ENCODE measurements at places on chromosomes 16 and 17.

- no peak for DNase-seq
Observed at GRCh38 chr17:77593081-77593480, 365.4 kb upstream of the TNRC6C start.

- DNase-seq, result no peak
Observed at GRCh38 chr17:34024806-34025551, 230.1 kb upstream of the CCL2 start.

GRCh38 chr17:77723071-77723908 lies 235.2 kb upstream of the TNRC6C start:
- no peak for DNase-seq

DNA sequence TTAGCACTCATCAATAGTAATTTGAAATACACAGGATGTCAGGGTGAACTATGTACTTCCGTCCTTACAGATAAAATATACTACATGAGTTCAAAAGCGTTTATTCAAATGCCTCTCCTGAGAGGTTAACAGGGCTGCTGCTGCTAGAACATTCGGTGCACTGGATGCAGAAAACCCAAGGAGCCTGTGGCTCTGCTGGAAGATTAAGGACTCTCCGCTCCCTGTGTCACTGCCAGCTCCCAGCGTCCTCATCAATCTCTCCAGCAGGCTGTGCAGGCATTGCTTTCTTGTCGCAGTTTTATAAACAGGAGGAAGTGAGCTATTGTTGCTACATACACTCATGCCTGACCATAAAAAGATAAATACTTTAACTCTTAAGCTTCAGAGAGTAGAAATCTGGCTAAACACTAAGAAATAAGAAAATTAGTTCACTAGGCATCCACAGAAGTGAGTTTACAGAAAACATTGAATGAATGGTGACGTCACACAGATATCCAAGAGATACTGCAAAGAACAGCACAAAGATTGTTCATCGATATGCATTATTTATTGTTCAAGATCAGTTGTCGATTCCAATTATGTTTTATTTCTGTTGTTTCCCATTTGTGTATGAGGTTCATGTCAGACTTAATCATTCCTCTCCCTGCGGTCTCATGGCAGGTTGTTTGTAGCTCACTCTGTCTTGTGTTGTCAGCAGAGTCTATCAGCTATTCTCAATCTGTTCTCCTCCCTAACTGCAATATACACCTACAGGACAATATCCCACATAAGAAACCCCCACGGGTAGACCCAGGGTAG lies 127.9 kb upstream of the MON1B start:
- DNase-seq, result no peak

GRCh38 chr16:86517652-86518258 lies 7.4 kb downstream of the FOXF1 start:
- no peak for DNase-seq

- DNase-seq, result no peak
Observed at GRCh38 chr17:5950878-5951277, 119.3 kb upstream of the WSCD1 start.

GRCh38 chr17:46175891-46176290 lies 17.3 kb downstream of the KANSL1 start:
- no peak for DNase-seq

GRCh38 chr17:61412143-61412859 lies 12.7 kb downstream of the TBX2 start:
- peak; percentile 60 for DNase-seq

- DNase-seq, result peak; percentile 76
Observed at GRCh38 chr17:18182978-18183333, 672 bp upstream of the ALKBH5 start.

GRCh38 chr17:82613283-82614094 lies 34.8 kb downstream of the WDR45B start:
- no peak for DNase-seq

GRCh38 chr17:82559566-82560251 lies 40.2 kb downstream of the FOXK2 start:
- DNase-seq, result no peak

DNA sequence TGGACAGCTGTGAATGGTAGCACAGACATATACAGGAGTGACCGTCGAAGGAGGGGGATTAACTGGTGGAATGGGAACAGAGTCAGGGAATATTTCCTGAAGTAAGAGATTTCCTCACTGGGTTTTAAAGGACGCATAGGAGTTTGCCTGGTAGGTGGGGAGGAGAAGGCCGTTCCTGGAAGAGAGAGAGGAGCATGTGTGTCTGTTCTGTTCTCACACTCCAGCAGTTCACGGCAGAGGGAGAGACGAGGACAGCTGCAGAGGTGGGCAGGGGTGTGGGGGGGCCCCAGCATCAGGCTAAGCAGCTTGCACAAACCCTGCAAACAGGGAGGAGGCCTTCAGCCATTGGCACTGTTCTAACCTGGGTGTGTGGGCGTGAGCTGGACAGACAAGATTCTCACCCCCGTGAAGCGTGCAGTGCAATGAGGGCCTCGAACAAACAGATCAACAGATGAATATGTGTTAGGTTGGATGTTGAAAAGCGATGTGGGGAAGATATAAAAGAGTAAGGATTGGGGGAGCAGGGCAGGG lies 85.3 kb upstream of the GSE1 start:
- DNase-seq, result no peak

- no peak for DNase-seq
Observed at GRCh38 chr17:37016780-37017179, 68.0 kb downstream of the AATF start.

DNA sequence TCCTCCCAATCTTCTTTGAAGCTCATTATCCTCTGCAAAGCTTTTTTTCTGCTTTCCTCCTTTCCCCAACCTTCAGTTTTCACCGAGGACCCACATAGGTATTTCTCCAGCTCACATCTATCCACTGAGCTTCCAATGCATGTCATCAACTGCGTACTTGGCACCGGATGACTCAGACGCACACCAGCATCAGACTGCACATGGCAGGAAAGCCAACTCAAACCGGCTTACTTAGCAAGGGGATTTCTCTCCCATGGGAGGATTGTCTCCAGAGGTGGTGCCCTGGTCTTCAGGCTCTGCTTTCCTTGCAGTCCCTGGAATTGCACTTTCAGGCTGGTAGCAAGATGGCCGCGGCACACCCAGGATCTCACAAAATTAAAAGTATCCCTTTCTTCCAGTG lies 1.7 kb upstream of the AKTIP start:
- no peak for DNase-seq

DNA sequence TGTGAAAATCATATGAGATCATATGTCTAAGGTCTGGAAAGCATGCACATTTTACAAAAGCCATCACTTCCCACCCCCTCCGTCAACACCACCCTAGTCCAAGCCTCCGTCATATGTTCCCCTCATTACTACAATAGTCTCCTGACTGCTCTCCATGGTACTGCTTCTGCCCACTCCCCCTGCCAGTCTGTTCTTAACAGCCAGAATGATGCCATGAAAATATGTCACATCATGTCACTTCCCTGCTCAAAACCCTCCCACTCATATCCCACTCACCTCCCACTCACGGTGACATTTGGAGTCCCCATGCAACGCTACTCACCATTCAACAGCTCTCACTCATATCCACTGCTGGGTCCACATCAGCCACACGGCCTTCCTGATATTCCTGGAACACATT lies 432.3 kb downstream of the XYLT1 start:
- no peak for DNase-seq

DNA sequence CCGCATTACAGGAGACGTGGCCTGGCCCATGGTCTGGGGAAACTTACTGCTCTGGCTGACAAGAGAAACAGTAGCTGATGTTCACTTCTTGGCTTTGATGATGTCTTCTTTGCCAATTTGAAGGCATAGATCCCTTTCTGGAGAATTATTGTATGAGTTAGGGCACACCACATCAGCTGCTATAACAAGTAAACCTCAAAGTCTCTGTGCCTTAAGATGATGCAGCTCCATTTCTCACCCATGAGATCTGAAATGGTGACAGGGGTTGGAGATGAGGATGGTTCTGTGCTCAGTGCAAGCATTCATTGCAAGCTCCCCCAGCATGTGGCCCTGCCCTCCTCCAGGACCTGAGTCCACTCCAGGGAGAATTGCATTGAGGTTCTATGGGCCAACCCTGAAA lies 157.4 kb downstream of the IRX5 start:
- DNase-seq, result no peak

GRCh38 chr17:44820631-44821212 lies 9.4 kb downstream of the GJC1 start:
- no peak for DNase-seq

DNA sequence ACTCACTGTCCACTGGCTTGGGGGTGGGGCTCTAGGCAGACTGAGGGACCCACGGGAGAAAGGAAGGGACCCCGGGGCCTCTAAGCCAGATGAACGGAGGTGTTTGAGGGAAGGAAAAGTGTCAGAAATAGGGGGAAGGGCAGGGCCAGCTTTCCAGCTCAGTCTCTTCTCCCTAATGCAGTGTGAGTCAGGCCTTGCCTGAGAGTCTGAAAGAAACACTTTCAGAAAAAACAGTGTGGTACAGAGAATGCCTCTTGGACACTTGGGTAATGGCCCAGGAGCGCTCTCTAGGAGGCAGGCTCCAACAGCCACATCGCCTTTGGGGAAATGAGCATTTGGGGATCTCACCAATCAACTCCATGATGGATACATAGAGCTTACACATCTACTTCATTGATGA lies 46.9 kb downstream of the NDEL1 start:
- DNase-seq, result no peak

DNA sequence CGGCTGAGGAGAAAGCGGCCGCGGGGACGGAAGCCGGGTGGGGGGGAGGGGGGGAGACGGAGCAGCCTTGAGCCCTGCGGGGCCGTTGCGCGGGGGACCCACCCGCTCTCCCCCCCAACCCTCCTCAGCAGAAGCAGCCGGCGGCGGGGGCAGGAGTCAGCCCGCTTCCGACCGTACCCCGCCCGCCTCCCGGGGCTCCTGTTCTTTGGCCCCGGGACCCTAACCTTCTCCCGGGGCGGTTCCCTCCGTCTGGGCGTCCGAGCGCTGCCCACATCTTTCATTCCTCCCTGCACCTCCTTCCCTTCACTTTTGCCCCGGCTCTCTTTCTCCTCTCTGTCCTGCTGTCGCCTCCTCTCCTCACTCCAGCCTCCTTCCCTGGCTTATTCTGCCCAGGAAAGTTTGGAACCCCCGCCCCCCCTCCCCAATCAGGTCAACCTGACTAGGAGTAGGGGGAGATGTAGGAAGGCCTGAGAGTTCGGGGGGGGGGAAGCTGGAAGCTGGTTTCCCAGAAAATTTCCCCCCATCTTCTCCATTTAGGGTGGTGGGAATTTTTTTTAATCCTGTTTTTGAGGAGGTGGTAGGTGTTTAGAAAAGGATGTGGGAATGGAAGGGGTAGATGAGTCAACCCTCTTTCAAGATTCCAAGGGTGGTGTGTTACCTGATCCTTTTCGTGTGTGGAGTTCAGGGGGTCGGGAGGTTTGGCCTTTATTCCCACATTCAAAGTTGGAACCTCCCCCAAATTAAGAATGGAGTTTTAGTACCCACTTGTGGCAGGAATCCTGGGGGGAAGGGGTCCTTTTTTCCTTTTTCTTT lies 427 bp upstream of the NLK start:
- DNase-seq, result no peak

GRCh38 chr16:18802767-18803343 lies 1.5 kb upstream of the ARL6IP1 start:
- DNase-seq, result no peak

- DNase-seq, result peak; percentile 33
Observed at GRCh38 chr16:47037396-47037745, 63.9 kb upstream of the DNAJA2 start.

DNA sequence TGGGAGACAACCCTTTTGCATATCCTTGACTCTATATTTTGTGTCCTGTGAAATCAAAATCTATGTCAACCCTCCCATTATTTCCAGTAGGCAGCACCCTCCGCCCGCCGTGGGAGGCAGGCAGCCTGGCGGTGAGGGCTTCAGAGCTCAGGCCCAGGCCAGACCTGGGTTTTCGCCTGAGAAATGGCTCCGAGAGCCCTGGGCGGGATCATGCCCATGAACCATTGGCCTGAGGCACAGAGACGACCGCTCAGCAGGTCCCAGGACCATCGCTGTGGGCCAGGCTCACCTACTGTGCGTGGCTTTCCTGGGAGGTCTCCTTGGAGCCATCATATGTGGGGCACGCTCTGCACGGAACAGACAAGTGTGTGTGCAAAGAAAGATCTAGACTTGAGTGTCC lies 6.3 kb upstream of the SLC38A8 start:
- no peak for DNase-seq

DNA sequence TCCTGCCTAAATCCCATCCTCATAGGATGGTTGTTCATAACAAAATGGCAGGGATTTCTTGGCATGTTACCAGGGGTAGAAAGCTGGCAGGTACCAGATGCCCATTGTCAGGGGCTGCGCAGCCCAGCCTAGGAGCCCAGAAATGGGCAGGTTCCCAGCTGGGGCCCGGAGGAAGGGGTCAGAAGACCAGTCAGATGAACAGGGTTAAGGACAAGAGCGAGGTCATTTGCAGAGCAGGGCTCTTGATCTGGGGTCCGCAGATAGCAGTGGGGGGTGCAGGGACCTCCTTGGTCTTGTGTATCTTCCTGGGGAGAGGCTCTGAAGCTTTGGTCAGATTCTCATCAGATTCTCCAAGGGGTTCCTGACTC lies 52.3 kb upstream of the CDC42EP4 start:
- DNase-seq, result no peak

DNA sequence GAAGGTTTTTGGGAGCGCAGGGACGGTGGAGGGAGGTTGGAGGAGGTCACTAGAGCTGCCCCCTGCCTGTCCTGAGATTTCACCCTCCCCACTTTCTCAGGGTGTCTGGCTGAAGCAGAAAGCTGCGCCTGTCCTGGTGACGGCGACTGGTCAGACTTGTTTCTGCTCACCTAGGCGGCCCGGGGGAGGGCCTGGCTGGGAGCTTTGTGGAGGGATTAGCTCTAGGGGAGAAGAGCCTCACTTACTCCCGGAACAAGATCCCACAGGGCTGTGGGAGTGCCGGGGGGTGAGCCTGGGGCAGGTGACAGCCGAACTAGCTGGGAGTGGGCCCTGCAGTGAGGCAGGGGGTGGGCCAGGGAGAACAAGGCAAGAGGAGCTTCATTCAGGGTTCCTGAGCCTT lies 11.5 kb downstream of the NHERF1 start:
- no peak for DNase-seq

DNA sequence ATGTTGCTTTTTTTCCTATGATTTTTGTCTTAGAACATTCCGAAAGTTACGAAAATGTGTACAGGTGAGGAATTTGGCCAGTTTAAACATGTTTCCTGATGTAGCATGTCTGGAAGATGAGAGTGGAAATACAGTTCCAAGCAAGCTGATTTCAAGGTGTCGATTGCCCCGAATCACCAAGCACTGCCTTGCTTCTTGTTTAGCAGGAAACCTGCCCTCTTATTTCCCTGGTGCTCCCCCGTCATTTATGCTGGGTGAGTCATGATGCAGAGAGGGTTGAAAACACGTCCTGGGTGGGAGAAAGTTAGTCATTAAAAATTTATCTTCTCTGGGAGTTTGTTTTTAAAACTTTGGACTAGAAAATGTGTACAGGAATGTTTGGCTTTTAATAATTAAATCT lies 608.6 kb upstream of the EEF2KMT start:
- DNase-seq, result no peak
